Right lobe of liver (tissue), 6 donors: ENCODE measurements at places on chromosomes 2 and 18. TPM values are rescaled to one million over a fixed set of nuclear protein-coding genes. Genes with fewer than 3 reads are reported as not detected.

SCN3A gene
- not detected for total RNA-seq

SP110 gene
- 10.4 TPM for total RNA-seq

CRYGC gene
- total RNA-seq = not detected

TMEM198 gene
- 1.3 TPM for total RNA-seq

CD8B2 gene
- not detected for total RNA-seq

R3HDM1 gene
- total RNA-seq = 17.8 TPM

MSGN1 gene
- total RNA-seq = not detected

TRIM43 gene
- total RNA-seq = not detected
